ENCODE measurements at places on chromosomes 5 and 9. TPM values are rescaled to one million over a fixed set of nuclear protein-coding genes. Genes with fewer than 3 reads are reported as not detected.
A peak's percentile ranks its signal among the peaks of the same experiment; 100 is the strongest.

DNA sequence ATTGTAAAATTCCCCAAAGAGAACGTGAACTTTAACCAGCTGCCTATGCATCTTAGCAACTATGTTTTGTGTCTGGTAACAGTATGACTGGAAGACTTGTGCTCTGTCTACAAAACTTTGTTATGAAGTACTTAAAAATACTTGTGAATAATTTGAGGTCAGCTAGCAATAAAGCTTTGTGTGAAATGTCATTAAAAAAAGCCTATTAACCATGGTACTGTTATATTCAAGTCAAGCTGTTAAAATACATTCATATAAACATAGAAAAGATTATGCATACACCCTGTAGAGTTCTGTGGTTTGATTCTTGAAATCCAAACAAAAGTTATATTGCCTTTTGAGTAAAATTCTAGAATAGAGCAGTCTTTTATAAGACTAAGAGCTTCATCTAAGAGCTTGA is 60.1 kb downstream of the VCAN start:
- no peak for DNase-seq

DNA sequence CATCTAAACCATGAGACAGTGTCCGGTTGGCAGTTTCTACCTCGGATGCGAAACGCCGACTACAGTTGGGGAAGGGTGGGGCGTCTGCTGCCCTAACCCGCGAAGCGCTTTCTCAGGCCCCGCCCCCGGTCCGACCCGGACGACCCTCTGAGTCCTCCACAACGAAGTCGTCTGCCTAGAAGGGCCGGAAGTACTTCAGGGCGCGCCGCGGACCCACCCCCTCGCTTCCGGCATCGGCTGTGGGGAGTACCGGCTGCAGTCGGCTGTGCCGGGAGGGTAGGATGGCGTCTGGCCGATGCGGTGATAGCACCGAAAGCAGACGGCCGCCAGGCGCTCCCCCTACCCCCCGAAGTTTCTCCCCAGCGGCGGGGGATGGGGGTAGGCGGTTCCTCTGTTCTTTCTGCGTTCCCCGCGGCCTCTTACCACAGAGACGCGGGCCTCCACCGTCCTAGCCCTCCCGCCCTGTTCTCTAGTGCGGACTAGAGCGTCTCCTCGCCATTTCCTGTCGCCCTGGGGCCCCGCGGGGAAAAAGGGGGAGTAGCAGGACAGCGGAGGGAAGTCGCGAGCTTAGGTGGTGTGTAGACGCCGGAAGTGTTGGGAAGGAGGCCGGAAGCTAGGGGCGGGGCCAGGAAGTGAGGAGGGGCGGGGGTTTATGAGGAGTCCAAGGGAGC is at the start of gene TRIM41:
TSS of gene TRIM41 (plus strand) at position 224 of the 671 bp plus-strand sequence. CDS start 719 bp downstream, outside the sequence.
- peak; percentile 99 for DNase-seq

GRCh38 chr5:115831163-115831768 is 10.1 kb downstream of the ATG12 start:
- DNase-seq: no peak

DNA sequence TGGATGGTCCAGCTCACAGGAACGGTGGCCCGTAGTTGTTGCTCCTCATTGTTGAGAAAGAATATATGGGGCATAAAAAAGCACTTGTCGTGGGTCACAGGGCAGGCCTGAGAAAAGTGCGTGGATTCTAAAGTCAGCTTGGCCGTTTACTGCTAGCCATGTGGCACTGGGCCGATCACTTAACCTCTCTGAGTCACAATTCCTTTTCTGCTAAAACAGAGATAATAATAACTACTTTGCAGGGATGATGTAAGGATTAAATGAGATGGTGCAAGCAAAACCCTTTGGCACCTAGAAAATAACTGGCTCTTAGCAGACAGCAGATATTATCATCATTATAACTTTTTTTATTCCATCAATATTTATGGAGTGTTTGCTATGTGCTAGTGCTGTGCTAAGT is 579.7 kb downstream of the CCDC171 start:
- DNase-seq: no peak

- no peak for DNase-seq
Measured at GRCh38 chr5:1959231-1959630, 76.5 kb upstream of the IRX4 start.

DNA sequence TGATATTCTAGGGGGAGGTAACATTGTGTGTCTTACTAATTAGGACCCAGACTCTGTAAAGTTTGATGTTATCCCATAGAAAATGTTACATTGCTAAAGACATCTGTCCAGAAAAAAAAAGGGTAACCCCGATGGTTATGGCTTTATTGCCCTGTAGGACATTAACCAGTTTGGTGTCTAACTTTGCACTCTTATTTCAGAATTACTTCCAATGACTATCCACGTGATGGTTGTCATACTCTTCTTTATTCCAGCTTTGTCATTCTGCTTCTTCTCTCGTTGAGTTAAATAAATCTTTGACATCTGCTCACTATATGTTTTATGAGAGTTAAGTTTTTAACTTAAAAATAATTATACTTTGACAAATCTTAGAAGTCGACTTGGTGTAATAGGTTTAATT is 180.4 kb upstream of the ANKRD55 start:
- DNase-seq: no peak

GRCh38 chr5:151592855-151593408 is 1.8 kb upstream of the FAT2 start:
- DNase-seq: no peak

DNA sequence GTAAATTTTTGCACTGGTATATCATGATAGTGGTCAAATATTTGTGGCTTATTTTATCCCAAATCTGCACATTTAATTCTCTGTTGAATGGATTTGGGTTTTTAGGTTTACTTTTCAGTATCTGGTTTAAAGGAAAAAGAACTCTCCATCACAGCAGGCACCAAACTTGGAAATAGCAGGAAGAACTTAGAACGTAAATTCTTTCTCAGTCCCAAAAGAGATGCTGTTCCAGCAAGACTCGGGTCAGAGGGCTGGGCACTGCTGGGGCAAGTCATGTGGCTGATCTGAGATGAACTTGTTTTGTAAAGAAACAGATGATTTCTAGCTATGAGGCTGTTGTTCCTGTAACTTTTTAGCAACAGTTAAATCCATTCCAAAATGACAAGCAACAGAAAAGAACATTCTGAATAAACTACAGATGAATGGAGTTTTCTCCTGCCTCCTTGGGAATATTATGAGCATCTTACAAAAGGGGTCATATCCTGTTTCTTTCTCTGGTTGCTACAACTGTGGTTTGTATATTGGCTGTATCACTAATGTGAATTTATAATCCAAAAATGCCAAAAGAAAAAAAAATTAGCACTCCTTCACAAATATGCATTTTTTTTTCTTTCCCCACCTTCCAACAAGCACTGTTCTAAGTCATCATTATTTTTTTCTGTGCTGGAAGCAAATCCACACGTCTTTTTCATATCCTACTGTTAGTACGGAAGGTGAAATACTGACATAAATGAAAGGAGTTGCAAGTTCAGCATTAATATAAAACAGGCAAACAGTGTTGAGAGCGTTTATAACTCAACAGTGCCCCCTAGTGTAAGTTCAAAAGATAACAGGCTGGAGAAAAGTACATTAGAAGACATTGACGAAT is 31.1 kb downstream of the OR2K2 start:
- DNase-seq: no peak

DNA sequence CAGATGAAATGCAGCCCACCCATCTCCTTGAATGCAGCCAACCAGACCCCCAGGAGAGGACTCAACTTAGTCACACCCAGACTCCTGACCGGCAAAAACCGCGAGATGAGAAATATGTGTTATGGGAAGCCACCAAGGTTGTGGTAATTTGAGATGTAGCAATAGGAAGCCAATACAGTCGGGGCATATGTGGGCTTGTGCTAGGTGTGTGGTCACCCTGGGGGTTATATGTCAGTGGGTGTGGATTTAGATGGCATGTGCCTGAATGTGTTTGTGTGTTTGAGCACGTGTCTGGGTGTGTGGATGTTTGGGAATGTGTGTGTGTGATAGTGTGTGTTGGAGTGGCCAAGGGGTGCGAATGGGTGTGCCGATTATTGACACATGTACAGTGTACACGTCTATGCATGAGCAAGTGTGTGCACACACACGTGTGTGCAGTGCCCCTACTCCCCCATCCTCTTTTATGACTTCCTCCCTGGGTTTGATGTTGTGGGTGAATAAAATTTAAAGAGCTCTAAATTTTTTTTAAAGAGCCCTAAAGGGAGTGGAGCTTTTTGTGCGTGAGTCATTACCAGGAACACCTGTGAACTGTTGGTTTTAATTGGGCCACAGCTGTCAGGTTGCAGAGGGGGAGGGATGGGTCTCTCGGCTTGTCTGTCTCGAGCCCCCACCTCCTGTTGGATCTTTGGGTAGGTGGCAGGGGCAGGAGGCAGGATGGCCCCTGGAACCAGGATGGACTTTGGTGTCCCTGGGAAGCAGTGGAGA is 86.8 kb downstream of the LHX2 start:
- DNase-seq: no peak

- no peak for DNase-seq
Measured at GRCh38 chr5:132433141-132433540, 57.4 kb downstream of the IRF1 start.

GRCh38 chr9:105679257-105680022 is 14.9 kb upstream of the TMEM38B start:
- no peak for DNase-seq

DNA sequence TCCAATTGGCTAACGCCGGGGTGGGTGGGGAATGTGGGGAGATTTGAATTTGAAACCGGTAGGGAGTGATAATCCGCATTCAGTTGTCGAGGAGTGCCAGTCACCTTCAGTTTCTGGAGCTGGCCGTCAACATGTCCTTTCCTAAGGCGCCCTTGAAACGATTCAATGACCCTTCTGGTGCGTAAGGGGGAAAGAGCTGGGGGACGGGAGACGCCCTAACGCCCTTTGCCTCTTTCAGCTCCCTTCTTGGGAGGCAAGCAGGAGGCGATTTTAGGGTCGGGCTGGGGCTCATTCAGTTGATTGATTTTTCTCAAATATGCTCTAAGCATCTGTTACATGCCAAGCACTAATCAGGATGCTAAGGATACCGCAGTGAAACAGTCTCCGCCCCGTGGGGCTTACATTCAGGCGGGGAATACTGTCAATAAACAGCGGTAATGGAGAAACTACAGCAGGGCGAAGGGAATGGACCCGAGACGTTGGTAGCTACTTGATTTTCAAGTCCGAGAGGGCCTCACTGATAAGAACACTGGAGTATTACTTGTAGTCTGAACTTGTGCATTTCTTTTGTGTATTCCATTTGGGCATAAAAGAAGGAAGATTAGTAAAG is at the start of gene HMMR:
TSS of gene HMMR (plus strand) at position 71 of the 610 bp plus-strand sequence. CDS start at position 132, 61 bp downstream.
- DNase-seq: no peak

- DNase-seq: no peak
Measured at GRCh38 chr5:149071756-149072155, 8.9 kb upstream of the SH3TC2 start.

GRCh38 chr5:74122979-74123590 is 497.1 kb downstream of the ARHGEF28 start:
- DNase-seq: no peak

- DNase-seq: no peak
Measured at GRCh38 chr5:128528637-128529255, 9.3 kb downstream of the FBN2 start.

- no peak for DNase-seq
Measured at GRCh38 chr9:121503444-121503843, 3.8 kb upstream of the GGTA1 start.

GRCh38 chr9:70390933-70391341 is 23.5 kb downstream of the KLF9 start:
- DNase-seq: no peak

DNA sequence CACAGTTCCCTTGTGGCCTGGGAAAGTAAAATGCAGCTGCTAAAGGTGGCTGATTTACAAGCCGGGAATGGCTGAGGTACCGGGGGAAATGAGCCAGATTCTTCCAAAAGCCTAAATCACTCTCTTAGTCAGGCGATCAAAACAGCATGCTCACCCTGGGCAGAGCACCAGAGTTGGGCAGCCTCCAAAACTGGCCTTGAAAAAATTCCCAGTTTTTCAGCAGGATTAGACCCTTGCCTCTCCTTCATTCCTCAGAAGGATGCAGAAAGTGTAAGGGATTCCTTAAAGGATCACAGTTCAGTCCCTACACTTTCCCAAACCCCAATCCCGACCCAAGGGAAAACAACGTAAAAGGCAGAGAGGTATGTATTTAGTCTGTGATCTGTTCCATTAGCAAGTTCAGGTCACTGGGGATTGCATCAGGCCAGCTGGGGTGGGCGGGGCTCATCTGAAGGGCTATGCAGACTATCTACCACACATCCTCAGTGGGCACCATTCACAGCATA is 16.9 kb downstream of the TMEM174 start:
- DNase-seq: no peak

The CATSPER3 gene
- 0.48 TPM for total RNA-seq

DNA sequence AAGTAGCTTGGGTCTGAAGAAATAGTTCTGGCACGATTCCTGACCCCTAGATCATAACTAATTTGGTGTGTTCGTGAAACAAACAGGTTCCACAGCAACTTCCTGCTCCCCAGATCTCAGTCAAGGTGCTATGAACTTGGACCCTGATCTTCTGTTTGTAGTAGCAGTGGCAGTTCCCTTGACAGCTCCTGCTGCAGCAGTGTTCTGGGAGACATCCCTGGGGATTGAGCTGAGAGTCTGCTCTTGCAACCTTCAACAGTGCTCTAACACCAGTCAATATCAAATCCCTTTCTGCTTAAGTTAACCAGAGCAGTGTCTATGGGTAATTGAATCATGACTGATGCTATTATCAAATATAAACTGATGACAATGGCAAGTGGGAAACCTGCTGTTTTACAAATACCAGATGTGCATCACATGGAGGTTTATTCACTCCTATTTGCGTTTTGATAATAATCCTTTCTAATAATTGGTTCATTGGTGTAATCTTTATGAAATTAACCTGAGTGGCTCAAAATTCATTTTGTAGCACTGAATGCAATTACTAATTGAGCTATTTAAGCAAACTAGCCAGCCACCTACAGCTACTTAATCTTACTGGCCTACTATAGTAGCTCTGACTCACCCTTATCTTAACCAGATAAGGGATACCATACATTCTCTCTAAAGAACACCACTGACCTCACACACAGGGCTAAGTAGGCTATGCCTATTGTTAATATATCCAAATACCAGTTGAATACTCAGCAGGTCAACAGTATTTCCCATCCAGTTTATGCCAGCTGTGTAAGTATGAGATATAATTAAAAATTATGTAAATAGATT is 21.9 kb downstream of the KDM4C start:
- no peak for DNase-seq

- DNase-seq: no peak
Measured at GRCh38 chr9:123097430-123098095, 64.1 kb downstream of the GPR21 start.
